ENCODE measurements at places on chromosomes 13 and 19.

DNA sequence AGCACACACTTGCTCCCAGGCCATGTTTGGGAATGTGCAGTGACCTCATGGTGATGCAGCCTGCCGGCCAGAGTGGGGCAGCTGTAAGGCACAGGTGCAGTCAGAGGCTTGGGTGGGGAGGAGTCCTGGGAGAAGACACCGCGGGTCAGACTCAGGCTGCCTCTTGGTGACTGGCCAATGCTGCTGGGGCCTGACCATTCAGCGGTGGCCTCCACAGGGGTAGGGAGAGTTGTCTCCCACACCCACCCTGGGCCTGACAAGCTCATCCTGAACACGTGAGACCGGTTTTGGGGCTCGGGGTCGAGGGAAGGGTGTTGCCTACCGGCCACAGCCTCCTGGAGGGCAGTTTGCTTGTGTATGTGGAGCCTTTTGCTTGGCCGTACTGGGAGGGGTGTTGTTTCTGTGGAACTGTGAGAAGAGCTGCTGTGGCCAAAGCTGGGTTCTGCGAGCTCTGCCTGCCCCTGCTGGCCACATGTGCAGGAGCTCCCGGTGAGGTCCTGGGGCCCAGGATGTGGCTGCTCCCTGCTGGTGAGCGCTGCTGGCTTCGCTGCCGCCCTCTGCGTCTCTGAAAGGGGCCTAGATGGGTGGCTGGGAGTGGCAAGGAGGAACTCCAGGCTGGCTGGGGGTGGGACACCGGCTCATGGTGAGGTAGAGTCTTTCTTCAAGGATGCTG is 22.1 kb downstream of the UPF1 start:
- no peak for DNase-seq

DNA sequence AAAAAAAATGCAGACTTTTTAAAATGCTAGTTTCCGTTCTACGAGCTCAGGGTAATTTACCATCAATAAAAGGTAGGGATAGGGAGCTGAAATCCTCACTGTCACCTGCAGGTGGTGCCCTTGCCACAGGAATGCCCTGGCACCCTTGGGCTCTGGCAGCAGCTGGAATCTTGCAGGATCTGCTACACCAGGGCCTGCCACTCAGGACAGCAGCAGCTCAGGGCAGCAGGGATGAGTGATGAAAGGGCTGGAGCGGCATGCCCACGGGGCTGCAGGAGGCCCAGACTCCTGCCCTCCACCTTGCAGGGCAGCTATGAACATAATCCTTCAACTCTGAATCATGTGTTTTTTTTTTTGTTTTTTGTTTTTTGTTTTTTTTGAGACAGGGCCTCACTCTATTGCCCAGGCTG is 54.0 kb downstream of the GNG7 start:
- no peak for DNase-seq

- DNase-seq, result no peak
These were observed 1196.2 kb downstream of the PCDH9 start for GRCh38 chr13:66033924-66034323.

DNA sequence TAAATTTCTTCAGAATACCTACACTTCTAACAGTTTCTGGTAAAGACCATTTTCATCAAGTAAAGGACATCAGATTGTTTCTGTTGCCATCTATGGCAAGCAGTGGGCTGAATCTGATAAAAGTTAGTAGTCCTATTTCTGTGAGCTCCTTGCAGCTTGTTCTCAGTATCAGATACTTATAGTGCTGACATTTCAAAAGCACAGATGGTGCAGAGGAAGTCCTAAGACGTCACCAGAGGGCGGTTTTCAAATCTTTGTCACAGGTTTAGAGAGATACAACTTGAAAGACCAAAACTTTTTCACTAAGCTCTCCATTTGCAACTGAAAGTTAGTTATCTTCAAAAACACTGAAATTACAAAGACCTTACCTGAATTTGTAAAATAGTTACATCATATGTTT is 719.8 kb downstream of the SLITRK1 start:
- DNase-seq, result no peak

GRCh38 chr19:50412419-50412818 is 6.3 kb upstream of the SPIB start:
- DNase-seq, result no peak

DNA sequence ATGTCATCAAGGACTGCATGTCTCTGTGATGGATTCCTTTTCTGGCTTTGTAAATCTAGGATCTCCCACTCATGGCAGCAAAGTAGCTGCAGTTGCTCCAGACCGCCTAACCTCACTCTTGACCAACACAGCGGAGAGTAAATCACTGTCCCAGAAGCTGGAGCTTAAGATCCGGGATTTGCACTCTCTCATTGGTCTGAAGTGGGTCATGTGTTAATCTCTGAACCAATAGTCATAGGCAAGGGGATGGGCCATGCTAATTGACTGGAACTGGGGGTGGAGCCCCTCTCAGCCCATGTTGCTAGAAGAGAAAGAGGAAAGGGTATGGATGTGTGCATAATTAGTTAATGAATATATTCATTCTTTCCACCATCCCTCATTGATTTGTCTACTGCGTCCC is 34.0 kb downstream of the VAV1 start:
- no peak for DNase-seq
